ENCODE measurements at places on chromosomes 1 and 21. TPM values are rescaled to one million over a fixed set of nuclear protein-coding genes. Genes with fewer than 3 reads are reported as not detected.

The PODN gene
- not detected for total RNA-seq

The HDAC1 gene
- 185 TPM for total RNA-seq

The PM20D1 gene
- total RNA-seq = not detected

DNA sequence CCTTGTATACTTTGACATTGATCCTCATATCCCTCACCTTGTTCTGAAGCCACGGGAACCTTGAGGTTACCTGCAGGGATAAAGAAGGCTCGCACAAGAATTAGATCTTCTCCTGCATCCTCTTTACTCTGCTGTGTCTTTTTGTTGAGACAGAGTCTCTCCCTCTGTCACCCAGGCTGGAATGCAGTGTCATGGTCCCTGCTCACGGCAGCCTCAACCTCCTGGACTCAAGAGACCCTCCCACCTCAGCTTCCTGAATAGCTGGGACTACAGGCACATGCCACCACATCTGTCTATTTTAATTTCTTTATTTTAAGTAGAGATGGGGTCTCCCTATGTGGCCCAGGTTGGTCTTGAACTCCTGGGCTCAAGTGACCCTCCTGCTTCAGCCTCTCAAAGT lies 134.7 kb downstream of the PTPRC start:
- DNase-seq = no peak

GRCh38 chr1:37814252-37814651 lies 6.2 kb upstream of the YRDC start:
- DNase-seq = no peak

GRCh38 chr1:234746798-234747196 lies 136.8 kb upstream of the IRF2BP2 start:
- no peak for DNase-seq

GRCh38 chr21:42356650-42357049 lies 5.9 kb upstream of the TFF2 start:
- no peak for DNase-seq

GRCh38 chr1:24540051-24540905 lies 15.6 kb upstream of the NCMAP start:
- peak; percentile 33 for DNase-seq

- DNase-seq = no peak
Observed at GRCh38 chr1:186239171-186239570, 135.9 kb downstream of the TPR start.

GRCh38 chr1:111621050-111621449 lies 1.5 kb downstream of the RAP1A start:
- no peak for DNase-seq

DNA sequence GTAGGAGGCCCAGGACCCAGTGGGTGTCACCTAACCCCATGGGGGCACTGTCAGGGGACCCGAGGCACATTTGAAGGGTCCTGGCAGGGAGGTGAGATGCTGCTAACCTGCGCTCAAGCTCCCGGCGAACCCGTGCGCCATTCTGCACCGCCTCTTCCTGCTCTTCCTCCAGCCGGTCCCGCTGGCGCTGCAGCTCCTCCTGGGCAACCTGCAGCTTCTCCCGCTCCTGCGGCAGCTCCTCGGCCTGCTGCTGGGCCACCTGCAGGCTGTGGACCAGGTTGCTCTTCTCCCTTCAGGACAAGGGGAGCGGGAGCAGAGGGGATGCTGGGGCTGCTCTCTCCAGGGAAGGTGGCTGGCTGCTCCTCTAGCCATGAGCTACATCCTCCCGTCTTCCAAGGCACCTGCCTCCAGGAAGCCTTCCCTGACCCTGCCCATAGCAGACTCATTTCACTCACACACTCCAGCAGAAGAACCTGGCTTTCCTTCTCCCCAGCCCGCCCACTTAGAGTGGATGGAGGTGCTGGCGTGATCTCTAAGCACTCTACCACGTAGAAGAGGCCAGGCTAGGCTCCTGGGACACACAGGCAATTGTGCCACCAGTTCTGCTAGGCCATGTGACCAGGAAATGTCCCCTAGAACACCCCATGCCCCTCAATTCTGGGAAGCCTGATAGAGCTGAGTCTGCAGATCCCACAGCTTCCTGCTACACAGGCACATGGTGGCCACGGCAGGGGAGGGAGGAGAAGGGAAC lies 15.2 kb upstream of the NBPF1 start:
- DNase-seq = no peak

Data from HT-29 (cell line).